ENCODE measurements at places on chromosomes 13 and 19.

- DNase-seq, result no peak
Observed at GRCh38 chr13:98214707-98215106, 37.6 kb upstream of the RNF113B start.

DNA sequence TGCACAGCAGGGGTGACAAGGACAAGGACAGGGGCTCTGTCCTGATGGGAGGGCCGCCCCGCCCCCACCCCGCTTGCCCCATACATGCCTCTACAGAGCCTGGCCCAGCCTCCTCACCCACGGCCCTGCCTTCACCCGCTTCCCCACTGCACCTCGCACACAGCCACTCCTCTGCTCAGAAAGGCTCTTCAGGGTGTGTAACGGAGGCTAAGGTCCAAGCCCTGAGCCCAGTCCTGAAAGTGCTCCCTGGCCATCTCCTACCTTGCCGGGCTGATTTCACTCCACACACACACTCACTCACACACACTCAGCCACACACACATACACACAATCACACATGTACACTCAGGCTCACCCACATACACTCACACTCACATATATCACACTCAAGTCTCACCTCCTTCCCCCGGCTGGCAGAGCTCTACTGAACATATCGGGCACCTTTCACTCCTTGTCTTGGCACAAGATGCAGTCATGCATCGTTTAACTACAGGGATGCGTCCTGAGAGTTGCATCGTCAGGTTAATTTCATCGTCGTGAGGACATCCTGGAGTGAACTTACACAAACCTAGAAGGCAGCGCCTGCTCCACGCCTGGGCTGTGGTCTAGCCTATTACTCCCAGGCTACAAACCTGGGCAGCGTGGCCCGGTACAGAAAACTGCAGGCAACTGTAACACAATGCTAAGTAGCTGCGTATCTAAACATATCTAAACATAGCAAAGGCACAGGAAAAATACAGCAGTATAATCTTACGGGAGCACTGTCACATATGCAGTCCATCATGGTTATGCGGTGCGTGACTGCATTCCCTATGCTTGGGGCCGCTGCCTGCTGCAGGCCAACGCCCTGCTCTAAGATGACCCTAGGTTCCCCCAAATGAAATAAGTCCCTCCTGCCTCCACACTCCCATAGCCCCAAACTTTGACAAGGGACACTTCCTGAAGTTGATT lies 13.1 kb downstream of the EPS15L1 start:
- DNase-seq, result no peak

DNA sequence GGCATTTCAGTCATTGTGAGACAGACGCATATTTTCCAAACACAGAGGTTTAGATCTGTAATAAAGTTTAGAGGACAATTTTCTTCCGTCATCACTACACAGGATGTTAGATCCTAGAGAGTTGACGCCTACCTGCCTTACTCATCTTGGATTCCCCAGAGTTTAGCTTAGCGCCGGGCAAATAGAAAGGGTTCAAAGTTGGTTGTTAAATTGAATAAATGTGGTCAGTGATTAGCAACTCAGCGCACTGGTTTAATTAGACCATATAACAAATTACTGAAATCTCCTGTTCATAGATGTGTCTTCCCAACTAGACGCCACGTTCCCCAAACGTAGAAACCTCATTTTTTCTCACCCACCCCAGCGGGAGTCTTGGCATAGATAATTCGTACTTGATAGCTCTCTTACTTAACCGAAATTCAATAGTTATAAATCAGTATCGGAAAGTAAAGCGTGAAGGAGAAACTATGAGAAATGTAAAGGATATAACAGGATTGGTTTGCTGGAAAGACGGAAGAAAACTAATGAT lies 726 bp upstream of the UFM1 start:
- no peak for DNase-seq

DNA sequence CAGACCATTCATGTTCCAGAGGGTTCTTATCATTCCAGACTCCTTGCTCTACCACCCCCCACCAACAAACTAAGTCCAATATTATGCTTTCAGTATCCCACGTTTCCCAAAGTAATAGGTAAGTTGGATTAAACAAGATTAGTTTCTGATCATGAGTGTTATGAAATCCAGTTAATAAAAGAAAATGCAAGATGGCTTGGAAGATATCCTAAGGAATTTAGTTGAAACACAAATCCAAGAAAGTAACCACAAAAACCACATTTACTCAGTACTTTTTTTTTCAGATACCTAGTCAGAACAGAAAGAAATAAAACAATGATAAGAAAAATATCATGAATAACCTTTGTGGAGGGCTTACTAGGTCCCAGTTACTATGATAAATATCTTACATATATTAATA lies 119.4 kb upstream of the MIR17HG start:
- no peak for DNase-seq

DNA sequence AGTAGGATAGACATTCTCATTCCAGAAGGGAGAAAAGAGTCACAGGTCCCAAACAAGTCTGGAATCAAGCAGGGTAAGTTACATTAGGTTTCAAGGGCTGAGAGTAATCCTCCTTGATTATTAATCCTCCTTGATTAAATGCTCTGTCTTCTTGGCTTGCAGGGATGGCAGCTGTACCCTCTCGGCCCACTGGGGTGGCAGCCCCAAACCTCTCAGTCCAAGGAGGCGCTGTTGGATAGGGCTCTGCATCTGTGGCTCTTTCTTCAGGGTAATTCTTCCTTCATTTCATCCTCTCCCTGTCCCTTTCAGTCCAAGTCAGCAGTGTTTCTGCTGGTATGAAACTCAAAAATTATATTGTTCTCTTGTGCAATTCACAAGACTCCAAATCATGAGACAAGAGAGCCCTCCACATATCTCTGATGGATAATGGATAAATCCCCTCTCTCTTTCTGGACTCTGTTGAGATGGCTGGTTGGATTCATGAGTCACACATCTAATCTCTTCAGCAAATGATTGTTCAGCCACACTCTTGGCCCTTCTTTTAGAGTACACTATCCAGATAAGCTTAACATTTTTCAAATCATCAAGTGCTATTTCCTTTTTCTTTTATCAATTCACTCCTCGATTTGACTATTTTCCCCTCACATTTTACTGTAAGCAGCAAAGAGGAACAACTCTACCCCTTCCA lies 323.7 kb upstream of the HTR2A start:
- no peak for DNase-seq

GRCh38 chr19:45905011-45905410 lies 2.6 kb upstream of the MYPOP start:
- no peak for DNase-seq

GRCh38 chr13:83378908-83379307 lies 503.4 kb downstream of the SLITRK1 start:
- DNase-seq, result no peak

DNA sequence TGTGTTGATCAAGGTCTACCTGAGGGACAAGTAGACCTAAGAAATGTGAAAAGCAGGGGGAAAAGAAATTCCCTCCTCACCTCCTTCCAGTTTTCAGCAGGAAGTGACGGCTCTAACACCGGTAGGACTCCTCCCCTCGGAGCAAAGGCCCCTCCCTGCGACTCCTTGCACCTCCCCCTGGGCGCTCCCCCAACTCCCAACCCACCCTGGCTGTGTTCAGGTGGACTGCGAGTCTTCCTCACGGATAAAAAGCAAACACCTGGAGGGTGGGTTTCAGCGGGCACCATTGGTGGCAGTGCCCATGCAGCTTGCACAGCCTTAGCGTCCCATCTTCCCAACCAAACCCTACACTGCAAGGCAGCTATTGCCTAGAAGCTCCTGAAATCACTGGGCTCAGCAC lies 124.5 kb downstream of the COL4A1 start:
- DNase-seq, result no peak

GRCh38 chr13:86731987-86732386 lies 932.8 kb upstream of the SLITRK6 start:
- no peak for DNase-seq

- DNase-seq, result no peak
Observed at GRCh38 chr19:58521651-58522050, 2.0 kb upstream of the ZBTB45 start.

- no peak for DNase-seq
Observed at GRCh38 chr13:20270163-20270865, 38.2 kb upstream of the GJB6 start.

DNA sequence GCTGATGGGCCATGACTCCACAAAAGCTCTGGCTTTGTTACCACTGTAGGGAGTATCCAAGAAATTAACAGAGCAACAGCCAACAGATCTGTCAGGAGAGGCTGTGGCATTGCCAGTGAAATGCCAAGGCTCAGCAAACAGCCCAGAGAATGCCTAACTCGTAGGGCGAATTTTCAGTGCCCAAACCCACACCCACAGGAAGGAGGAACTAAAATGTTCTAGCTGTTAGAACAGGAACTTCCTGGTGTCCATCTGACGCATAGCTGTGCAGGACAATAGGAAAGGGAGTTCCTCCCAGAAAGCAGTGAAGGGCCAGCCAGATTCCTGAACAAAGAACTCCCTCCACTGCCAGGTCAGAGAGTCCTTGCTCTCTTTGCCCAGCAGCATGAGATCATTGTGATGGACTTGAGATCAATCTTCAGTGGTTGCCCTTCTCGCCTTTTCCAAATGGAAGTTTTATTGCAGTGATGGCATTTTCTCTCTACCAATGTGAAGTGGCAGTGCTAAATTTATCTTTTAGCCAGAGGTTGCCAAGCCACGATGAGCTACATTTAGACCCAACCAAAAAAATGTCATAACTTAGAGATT lies 224.2 kb upstream of the STARD13 start:
- peak; percentile 56 for DNase-seq

GRCh38 chr13:54607421-54607820 lies 1578.8 kb downstream of the OLFM4 start:
- DNase-seq, result no peak

- no peak for DNase-seq
Observed at GRCh38 chr13:70189981-70190380, 81.7 kb upstream of the KLHL1 start.

DNA sequence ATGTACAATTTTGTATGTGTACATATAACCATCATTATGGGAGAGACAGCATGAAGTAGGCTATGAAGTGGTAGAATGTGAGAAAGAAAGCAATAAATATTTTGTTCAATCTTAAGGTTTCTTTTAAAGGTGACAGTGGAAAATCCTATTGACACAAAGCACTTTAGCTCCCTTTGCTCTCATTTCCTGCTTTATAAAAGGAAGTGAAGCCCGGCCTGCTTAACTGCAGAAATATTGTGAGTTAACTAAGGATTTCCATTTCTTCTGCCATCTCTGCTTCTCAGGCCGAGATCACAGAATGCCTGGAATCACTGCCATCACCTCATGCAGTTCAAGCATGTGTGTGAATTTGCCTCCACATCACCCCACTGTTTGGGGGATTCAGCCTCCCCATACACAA lies 83.5 kb downstream of the FRY start:
- DNase-seq, result no peak

- no peak for DNase-seq
Observed at GRCh38 chr13:65414187-65414586, 1815.9 kb downstream of the PCDH9 start.

GRCh38 chr13:71685072-71685471 lies 181.9 kb downstream of the DACH1 start:
- no peak for DNase-seq

GRCh38 chr13:73556902-73557301 lies 498.1 kb downstream of the KLF5 start:
- DNase-seq, result no peak

GRCh38 chr19:48770734-48771472 lies 15.6 kb downstream of the FGF21 start:
- DNase-seq, result no peak

DNA sequence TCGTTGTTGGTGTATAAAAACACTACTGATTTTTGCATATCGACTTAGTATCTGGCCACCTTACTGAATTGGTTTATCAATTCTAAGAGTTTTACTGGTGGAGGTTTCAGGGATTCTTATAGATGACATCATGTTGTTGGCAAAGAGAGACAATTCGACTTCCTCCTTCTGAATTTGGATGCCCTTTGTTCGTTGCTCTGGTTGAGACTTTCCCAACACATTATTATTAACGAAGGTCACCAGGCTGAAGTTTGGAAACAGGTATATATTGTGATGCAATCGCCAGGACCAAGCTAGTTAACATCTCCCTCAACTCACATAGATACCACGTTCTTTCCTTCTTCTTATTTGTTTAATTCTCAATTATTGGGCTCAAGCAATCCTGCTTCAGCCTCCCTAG lies 2.1 kb upstream of the ZSCAN5B start:
- DNase-seq, result no peak

DNA sequence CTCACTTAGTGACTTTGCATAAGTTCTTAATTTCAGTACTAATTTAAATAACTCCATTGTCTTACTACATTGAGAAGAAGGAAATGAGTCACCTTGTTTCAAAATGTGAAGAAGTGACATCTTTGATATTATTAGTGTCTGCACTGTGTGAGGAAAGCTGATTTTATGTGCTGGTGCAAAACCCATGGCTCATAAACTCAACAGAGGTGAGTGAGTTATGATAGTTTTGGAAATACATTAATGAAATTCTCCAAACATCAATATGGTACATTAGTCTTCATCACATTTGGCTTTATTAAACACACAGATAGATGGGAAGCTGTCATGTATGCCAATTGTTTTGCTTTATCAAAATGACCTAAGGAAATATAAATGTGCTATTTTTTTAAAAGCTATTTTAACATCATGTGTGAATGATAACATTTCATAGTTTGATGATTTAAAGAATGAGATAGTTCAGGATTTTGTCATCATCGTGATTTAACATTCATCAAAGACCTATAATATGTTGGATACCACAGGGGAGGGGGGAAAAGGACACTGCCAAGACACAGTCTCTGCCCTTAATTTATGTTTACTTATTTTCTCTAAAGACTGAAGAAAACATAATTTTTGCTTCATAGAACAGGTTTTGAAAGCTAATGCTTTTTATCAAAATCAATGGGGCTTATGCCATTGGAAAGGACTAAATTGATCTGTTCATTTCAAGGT lies 902.3 kb upstream of the SLITRK1 start:
- DNase-seq, result no peak

- no peak for DNase-seq
Observed at GRCh38 chr19:4506449-4507149, 11.7 kb downstream of the PLIN4 start.

DNA sequence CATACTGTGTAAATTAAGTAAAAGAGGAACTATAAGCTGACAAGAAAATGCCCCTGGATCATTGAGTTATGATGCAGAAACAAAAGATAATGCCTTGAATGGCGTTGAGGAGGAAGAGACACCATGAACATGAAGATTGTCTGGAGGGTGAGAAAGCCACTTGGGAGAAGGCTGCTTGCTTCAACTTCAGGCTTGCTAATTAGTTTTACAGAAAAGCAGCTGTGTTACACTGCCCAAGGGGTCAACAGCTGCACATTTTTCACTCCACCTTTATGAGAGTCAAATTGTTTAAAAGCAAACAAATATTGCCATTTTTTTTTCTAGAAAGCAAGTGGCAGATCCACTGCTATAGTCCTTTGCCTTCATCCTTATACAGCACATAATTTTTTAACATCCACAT lies 35.5 kb upstream of the KLF12 start:
- DNase-seq, result no peak

Data from GM04504 (cell line).